ENCODE measurements at places on chromosomes 4 and X.
A peak's percentile ranks its signal among the peaks of the same experiment; 100 is the strongest.

DNA sequence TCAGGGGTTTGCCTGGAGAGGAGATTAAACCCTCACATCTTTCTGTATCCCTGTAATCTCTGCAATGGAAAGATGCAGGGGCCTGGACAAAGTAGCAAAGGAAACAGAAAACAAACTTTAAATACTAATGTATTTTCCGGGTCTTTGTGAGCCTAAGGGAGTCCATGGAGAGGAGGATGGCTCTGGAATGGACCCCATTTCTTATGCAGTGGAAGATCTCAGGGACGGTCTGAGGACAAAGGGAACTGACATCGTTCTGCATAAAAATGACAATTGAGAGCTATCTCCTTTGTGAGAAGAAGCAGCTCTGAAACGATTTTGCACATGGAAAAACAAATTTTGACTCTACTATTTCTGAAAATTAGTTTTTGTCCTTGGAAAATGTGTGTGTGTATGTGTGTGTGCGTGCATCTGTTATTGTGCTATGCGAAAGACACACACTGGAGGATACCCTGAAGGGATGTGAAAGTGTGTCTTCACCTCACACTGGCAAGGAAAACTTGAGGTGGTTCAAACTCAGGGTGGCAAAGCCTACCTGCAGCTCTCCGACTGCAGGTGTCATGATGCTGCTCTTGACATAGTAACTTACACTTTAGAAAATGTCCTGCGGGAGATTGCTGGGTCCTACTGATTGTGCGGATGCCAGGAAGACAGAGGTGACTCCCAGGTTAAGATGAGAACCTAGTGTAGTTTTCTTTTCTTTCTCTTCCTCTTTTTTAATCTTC is 126.4 kb upstream of the JADE1 start:
- DNase-seq, result no peak

DNA sequence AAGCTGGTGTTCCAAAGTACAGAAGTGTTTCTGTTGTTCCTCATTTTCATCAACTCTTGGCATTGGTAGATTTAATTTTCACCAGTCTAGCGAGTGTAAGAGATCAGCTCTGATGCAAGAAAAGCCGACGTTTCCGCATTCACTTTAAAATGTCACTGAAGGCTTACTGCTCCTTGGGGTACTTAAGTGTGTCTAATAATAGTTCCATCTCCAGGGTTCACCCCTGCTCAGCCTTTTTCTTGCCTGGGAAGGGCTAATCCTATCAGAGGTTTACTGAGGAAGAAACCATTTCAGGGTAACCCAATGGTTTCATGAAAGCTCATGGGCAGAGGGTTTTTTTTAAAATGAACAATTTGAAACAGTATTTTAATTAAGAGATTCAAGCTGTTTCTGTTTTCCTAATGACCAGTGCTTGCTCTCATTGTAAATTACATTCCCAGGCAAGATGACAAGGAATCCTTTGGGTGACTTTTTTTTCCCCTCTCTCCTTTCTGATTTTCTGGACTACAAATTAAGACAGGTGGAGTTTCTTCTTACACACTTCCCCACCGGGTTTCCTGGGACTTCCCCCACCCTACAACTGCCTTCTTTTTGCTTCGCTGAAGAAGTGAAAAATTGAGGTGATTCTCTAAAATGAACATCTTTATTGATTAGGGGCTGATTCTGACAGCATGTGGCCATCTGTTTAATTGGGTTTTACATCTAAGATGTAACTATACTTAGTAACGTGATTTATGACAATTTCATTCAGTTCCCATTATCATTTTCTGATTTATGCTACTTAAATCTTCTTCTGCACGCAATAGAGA is 78.7 kb upstream of the CBLL2 start:
- no peak for DNase-seq

GRCh38 chrX:112696481-112696880 is 16.7 kb upstream of the LHFPL1 start:
- no peak for DNase-seq

- DNase-seq, result no peak
These were observed 175.8 kb upstream of the NPY2R start for GRCh38 chr4:155032521-155033229.

- DNase-seq, result no peak
These were observed 62.7 kb upstream of the SHOX start for GRCh38 chrX:567891-568290.

- no peak for DNase-seq
These were observed 57.7 kb downstream of the KLHL13 start for GRCh38 chrX:118058924-118059323.

- no peak for DNase-seq
These were observed 102.6 kb downstream of the PRDM5 start for GRCh38 chr4:120819805-120820437.

DNA sequence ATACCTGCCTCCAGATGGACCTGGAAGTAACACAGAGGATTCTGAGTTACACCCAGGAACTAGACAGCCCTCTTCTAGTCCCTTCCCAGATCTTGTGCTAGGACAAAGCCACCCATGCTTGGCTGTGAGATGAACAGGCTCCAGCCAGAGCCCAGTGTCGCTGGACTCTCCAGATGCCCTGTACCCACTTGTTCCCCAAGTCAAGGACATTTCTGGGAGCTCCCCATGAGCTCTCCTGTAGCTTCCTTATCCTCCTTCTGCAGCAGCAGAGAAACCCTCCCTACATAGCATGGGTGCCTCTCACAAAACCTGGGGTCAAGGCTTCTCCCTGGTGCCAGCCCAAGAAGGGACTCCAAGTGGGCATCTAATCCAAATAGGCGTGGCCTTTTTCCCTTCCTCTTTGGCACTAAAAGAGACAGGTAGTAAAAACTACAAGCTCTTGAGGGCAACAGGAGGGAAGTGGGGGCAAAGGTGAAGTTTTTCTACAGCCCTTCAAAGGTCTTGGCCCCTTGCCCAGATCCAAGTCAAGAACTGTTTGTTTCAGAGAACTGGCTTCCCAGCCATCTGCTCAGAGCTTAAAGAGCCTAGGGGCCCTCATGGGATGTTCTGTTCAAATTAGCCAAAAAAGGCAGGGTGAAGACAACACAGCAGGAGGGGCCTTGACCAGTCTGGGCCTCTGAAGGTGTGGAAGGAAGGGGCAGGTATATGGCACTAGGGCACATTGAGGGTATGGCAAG is 8.5 kb upstream of the ERCC6L start:
- no peak for DNase-seq

GRCh38 chrX:23332888-23333821 is 1.5 kb upstream of the PTCHD1 start:
- no peak for DNase-seq

DNA sequence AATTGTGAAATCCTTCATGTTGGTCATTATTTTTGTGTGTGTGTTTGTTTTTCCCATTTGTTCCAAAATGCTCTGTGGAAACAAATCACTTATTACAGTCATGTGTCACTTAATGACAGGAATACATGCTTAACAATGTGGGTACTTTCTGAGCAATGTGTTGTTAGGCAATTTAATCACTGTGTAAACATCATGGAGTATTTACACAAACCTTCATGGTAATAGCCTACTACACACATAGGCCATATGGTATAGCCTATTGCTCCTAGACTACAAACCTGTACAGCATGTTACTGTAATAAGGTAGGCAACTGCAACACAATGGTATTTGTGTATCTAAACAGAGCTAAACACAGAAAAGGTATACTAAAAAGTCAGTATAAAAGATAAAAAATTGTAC is 388.9 kb upstream of the PPP1R2C start:
- no peak for DNase-seq

DNA sequence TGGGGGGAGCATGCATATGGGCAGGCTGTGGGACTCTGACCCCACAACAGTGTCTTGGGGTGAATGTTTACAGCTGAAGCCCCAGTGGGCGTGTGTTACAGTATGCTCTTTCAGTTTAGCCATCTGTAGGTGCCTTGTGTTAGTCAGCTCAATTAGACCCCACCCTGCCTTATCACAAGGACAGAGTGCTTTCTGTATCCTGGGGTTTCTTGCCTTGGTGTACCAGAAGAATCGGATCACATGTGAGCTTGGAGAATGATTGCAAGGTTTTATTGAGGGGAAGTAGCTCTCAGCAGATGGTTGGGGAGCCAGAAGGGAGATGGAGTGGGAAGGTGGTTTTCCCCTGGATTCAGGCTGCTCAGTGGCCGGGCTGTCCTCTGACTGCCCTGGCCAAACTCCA is 27.3 kb downstream of the SH3BGRL start:
- DNase-seq, result peak; percentile 88

DNA sequence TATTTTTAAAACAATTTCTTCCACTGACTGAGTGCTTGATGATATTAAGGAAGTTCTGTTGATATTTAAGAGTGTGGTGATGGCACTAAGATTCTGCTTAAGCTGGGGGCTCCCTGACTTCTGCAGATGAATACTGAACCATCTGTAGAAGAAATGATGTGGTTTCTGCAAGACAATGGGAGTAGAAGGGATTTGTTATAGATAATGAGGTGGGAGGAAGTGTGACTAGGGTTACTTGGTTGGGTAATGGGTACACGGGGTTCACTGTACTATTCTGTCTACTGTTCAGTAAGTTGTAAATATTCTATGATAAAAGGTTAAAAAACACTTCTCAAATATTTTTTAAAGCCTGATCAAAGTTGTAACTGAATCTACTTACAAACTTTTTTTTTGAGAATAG is 60.9 kb upstream of the TXK start:
- DNase-seq, result peak; percentile 21

- no peak for DNase-seq
These were observed 18.3 kb downstream of the SORBS2 start for GRCh38 chr4:185793716-185794115.

DNA sequence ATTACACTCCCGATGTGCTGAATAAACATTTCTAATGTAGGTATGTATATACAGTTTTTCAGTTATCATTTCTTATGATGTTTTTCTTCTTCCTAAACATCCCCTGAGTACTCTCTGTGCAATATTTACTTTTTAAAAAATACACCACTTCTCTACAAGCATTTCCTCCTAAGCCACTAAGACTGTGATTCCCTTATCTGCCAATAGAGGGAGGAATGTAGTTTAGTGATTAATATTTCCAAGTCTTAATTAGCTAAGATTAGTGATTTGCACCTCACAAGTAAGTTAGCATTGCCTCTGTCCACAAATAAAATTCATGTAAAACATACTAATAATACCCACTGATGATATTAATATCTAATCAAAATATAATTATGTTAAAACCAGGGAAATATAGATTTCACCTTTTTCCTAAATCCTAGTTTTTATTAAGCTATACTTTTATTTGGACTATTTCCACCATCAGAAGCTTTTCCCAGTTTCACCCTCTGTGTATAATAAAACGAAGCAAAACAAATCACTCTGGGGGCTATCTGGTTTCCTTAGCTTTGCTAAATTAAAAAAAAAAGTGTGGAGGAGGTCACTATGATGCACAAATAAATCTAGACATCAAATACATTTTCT is 909.1 kb downstream of the FAT4 start:
- peak; percentile 17 for DNase-seq

DNA sequence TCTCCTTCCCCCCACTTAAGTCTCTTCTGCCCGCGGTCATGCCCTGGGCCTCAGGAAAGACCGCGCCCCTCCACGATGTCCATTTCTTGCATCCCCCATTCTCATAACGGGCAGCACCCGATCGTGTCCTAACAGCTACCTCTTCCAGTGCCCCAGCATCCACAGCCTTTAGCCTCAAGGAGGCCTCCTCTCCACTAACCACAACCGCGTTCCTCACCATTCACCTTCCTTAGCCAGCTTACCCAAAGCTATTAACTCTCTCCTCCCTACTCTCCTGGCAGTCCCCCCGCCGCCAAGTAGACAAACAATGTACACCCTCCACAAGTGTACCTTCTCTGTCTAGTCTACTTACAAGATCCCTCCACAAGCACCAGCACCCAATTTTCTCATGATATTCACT is 58.6 kb upstream of the PAGE5 start:
- DNase-seq, result no peak

DNA sequence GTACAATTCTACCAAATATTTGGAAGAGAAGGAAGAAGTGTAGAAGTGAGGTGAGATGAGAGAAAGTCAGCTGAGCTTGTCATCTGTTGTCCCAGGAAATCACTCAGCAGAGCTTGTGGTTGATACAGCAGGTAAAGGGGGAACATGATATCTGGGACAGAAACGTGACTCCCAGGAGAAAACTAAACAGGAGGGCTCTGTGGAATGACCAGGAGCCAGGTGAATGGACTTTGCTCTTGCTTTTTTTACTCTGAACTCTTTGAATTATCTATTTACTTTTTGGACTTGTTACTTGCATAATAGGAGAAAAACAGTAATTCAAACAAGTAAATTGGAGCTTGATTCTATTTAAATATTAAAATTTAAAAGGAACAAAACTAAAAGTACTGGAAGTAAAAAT is 555.6 kb upstream of the FRG1 start:
- no peak for DNase-seq

DNA sequence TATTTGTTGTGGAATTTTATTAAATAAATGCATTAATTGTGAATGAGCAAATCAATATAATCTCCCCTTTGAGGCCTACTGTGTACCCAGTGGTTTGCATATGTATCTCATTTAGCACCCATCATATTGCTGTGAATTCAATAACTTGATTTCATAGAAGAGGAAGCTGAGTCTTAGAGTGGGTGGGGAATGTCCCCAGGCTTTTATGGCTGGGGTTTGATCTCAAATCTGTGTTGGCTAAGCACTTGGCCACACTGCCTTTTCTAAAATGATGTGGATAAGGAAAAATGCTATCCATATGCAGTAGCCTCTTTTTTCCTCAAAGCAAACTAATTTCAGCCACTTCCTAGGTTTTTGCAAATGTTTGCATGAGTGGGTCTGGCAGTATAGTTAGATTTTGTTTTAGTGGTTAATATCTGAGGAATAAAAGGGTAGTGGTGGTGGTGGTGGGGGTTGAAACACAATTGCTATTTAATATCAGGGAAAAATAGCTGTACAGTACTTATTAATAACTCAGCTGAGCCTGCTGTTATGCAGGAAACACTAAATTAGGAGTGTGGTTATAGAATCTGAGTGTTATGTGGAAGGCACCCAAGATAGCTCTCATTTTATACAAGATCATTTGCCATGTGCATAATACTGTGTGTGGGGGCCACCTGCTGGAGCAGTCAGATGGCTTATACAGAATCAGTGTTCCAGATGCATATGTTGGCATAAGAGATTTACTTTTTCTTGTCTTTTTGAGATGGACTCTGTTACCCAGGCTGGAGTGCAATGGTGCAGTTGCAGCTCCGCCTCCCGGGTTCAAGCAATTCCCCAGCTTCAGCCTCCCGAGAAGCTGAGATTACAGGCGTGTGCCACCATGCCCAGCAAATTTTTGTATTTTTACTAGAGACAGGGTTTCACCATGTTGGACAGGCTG is 108.0 kb downstream of the TMEM131L start:
- DNase-seq, result peak; percentile 67
